ENCODE measurements at places on chromosomes 5 and 9. TPM values are rescaled to one million over a fixed set of nuclear protein-coding genes. Genes with fewer than 3 reads are reported as not detected.
A peak's percentile ranks its signal among the peaks of the same experiment; 100 is the strongest.

The TYRP1 gene
- total RNA-seq, result 0.26 TPM

- peak; percentile 31 for DNase-seq
Observed at GRCh38 chr5:118862596-118862995, 125.8 kb downstream of the DTWD2 start.

GRCh38 chr5:17064241-17064640 lies 128.2 kb upstream of the MYO10 start:
- DNase-seq, result no peak

DNA sequence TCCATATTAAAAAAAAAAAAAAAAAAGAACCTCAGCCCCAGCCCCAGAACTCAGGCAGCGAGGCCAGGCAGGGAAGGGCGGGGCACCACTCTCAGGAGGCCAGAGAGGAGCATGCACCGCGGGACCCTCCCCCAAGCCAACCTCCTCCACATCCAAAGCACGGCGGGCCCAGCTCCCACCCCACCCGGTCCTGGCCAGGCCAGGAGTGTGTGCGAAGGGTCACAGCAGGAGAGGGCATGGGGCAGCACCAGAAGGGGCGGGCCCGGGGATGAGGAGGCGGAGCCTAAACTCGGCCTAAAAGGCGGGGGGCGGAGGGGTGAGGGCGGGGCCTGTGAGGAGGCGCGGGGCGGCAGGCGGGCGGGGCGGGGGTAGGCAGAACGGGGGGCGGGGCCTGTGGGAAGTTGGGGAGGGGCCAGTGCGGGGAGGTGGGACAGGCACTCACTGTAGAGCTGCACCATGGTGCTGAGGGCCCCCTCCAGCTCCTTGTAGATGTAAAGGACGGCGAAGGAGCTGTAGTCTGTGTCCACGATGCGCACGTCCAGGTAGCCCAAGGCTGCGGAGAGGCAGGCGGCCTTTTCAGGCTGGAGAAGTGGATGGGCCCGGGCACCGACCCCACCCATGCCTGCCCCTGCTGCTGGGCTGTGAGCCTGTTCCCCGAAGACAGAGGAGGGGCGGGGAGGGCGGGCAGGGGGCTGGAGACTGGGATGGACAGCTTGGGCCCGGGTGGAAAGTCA lies 1.2 kb downstream of the LCN15 start:
- no peak for DNase-seq

The LIX1 gene
- 0.59 TPM for total RNA-seq

Measured in astrocyte (in vitro differentiated cells and primary cell).